Activated naive CD8-positive, alpha-beta T cell treated with anti-CD3 and anti-CD28 coated beads, Interleukin-2, amount 10 ng/mL, durations not matched to agents 7 days and 5 days (primary cell): ENCODE measurements at places on chromosomes 4 and X. TPM values are rescaled to one million over a fixed set of nuclear protein-coding genes. Genes with fewer than 3 reads are reported as not detected.

Gene HTR2C
- not detected for total RNA-seq

Gene PHF8
- total RNA-seq = 46.9 TPM

Gene TBC1D1
- 79.7 TPM for total RNA-seq

Gene PLS3
- not detected for total RNA-seq

Gene RTL9
- not detected for total RNA-seq

DNA sequence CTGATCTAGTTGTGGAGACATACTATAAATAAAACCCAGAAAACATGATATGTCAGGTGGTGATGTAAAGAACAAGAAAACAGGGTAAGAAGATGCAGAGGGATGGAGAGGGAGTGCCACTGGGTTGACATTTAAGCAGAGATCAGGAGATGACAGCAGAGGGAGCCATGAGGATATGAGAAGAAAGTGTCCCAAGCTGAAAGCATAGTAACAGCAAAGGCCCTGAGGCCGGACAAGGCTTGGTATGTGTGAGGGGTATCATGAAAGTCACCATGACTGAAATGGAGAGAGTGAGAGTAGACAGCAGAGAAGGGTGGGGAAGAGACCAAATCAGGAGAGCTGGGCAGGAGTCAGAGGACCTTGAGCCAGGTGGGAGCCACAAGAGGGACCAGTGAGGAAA is 3.4 kb downstream of the GPKOW start:
- peak overlapping the region; percentile 56 for H3K27ac ChIP-seq
- H3K4me3 ChIP-seq = peak overlapping the region; percentile 49
- DNase-seq = no peak

DNA sequence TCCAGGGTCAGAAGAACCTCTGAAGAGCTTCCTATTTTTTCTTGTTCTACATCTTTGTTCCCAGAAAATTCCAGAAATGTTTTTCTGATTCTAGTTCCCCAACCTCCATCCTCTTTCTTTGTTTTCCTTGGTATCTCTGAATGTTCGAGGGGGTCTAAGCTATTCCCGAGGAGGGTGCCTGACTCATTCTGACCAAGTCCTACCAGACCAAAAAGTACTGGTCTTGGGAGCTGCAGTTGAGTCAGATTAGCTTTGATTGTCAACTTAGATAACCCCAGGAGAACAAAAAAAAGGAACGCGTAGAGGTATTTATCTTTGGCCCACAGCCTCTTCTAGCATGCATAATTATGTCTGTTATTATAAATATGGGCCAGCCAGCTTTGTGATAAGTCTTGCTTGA is 12.1 kb upstream of the TENM3 start:
- no peaks in the 10 kb centered on the region for H3K4me1 ChIP-seq
- H3K36me3 ChIP-seq = no peaks in the 10 kb centered on the region
- H3K27me3 ChIP-seq = no peaks in the 10 kb centered on the region
- H3K27ac ChIP-seq = no peak overlapping the region

GRCh38 chr4:103719830-103720207 is at the start of gene TACR3:
Gene TACR3, minus strand, starts transcription at chr4:103719985. Its CDS starts 310 bp downstream, at chr4:103719675.
- H3K36me3 ChIP-seq = no peaks in the 10 kb centered on the region
- H3K27me3 ChIP-seq = peaks cover 20% of the 10 kb centered on the region
- no peak for DNase-seq
- no peaks in the 10 kb centered on the region for H3K4me1 ChIP-seq
- H3K4me3 ChIP-seq = no peak within 1 kb of the TSS

- H3K4me3 ChIP-seq = no peak overlapping the region
- DNase-seq = no peak
- H3K4me1 ChIP-seq = no peaks in the 10 kb centered on the region
- H3K36me3 ChIP-seq = no peaks in the 10 kb centered on the region
Measured at GRCh38 chrX:146994163-146994562, 179.6 kb upstream of the CXorf51A start.

GRCh38 chr4:16154451-16154850 is 70.6 kb upstream of the PROM1 start:
- H3K36me3 ChIP-seq = no peaks in the 10 kb centered on the region
- H3K27ac ChIP-seq = no peak overlapping the region
- H3K27me3 ChIP-seq = no peaks in the 10 kb centered on the region

- no peak overlapping the region for H3K4me3 ChIP-seq
- no peaks in the 10 kb centered on the region for H3K27me3 ChIP-seq
- no peak overlapping the region for H3K27ac ChIP-seq
Measured at GRCh38 chrX:44953734-44954502, 80.9 kb downstream of the KDM6A start.

- no peak overlapping the region for H3K4me3 ChIP-seq
- no peak for DNase-seq
- peaks cover 10% of the 10 kb centered on the region for H3K4me1 ChIP-seq
Measured at GRCh38 chrX:46178763-46179162, 366.5 kb downstream of the ZNF674 start.

DNA sequence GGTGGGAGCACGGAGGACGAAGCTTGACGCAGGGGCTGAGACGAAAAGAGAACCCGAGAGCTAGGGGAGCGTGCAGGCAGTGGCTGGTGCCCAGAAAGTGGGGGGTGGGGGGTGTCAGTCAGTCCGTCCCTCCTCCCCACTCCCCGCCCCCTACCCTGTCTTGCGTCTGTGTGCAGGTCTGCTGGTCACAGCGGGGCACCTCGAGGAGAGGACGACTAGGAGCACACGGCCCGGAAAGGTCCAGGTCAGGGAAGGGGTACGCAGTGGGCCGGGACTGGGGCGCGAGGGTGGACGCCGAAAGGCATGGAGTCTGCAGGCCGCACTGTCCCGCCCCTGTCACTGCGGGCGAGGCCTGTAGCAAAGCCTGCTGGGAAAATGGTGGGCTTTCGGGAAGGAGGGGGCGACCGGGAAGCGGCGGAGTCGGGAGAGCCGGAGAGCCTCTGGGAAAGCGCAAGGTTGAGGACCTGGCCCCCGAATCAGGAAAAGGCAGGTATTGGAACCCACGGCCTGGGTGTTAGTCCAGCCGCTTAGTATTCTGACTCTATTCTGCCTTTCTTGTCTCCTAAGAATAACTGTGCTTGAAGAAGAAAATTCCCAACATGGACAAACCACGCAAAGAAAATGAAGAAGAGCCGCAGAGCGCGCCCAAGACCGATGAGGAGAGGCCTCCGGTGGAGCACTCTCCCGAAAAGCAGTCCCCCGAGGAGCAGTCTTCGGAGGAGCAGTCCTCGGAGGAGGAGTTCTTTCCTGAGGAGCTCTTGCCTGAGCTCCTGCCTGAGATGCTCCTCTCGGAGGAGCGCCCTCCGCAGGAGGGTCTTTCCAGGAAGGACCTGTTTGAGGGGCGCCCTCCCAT is 769 bp downstream of the TCEAL1 start:
- H3K27ac ChIP-seq = peak overlapping the region; percentile 56
- H3K4me1 ChIP-seq = peaks cover 11% of the 10 kb centered on the region
- DNase-seq = peak; percentile 36
- H3K36me3 ChIP-seq = no peaks in the 10 kb centered on the region

DNA sequence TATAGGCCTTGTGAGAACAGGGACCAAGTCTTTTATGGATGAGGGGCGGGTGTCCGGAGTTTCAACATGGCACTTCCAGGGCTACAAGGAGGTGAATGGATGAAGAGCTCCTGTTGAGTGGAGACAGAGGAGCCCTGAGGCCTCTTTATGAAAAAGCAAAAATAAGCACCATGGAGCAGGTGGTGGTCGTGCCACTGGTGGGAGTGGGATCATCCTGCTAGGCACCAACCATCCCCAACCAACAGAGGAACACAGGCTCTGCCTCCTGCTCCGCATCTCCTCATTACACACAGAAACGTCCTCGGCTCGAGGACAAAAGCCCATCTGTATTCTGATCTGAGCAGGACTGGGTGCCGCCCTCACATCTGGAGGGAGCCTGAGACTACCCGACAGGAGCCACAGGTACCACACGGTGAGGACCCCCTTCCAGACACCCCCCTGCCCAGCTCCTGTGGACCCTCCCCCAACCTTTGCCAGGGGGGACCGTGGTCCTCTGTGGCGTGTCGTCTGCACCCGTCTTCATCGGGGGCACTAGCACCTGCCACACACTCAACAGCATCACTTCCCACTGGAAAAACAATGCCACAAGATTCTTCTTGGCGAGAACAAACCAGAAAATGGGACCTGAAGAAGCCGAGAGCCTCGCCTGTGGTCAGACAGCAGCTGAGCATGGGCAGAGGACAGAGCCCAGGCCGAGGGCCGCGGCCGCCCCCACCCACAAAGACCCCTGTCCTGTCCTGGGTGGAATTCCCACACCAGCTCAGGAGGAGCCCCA is 3.9 kb upstream of the PDE6B start:
- DNase-seq = no peak
- H3K4me3 ChIP-seq = no peak overlapping the region
- H3K27me3 ChIP-seq = peaks cover 3% of the 10 kb centered on the region
- no peaks in the 10 kb centered on the region for H3K36me3 ChIP-seq

DNA sequence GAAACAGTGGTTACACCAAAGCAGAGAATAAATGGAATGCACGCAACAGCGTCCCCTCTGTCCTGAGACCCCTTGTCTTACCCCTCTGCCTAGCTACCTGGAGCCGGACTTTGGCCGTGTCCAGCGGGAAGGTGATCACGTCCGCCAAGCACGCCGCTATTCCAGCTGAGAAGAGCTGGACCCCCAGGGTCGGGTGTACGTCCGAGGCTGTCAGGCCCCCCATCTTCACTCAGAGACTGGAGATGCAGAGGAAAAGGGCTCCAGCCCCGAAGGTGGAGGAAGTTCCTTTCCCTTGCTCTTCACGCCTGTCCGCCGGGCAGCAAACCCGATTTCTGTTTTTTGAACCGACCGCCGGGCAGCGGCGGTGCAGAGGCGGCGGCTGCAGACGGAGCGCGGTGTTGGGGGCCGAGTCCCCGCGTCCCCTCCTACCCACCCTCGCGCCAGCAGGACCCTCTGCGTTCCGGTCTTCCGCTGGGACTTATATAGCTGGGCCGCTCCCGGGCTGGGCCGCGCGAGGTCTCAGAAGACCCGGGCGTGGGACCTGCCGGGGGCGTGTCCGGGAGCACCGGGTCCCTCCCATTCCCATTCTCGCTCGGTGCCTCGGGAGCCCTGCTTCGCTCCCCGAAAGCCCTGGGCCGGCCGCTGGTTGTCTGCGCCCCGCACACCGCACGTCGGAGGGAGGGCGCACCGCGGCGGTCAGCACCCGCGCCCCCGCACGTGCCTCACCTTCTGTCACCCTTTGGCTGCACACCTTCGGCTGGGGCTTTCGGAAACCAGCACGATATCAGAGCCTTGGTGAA is at the start of gene UCP1:
Gene UCP1 (minus strand): TSS at position 455 of the 800 bp plus-strand sequence. CDS start 232 bp downstream, at position 223.
- peak; percentile 33 for DNase-seq
- peaks cover 59% of the 10 kb centered on the region for H3K27me3 ChIP-seq
- H3K4me1 ChIP-seq = peaks cover 10% of the 10 kb centered on the region
- peak within 1 kb of the TSS; percentile 60 for H3K4me3 ChIP-seq

DNA sequence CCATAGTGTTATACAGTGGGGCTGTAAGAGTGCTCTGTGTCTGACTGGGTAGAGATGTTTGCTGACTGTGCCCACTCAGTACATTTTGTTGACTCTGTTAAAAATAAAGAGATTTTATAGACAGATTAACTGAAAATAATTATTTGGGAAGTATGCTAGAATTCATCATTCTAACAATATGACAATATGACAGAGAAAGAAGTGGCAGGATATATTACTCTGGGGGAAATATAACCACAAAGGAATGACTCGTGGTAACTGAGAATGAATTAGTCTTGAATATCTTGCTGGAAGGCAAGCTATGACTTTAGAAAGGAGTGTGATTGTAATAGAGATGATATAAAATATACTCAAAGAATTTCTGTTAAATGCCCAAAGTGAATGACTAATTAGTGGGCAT is 46.8 kb downstream of the TMEM165 start:
- no peak for DNase-seq
- H3K4me3 ChIP-seq = no peak overlapping the region
- no peaks in the 10 kb centered on the region for H3K27me3 ChIP-seq
- H3K4me1 ChIP-seq = peaks cover 9% of the 10 kb centered on the region
- no peak overlapping the region for H3K27ac ChIP-seq

- H3K4me1 ChIP-seq = no peaks in the 10 kb centered on the region
- no peak overlapping the region for H3K4me3 ChIP-seq
- DNase-seq = no peak
- H3K27ac ChIP-seq = no peak overlapping the region
- H3K36me3 ChIP-seq = no peaks in the 10 kb centered on the region
- H3K27me3 ChIP-seq = peaks cover 2% of the 10 kb centered on the region
Measured at GRCh38 chr4:169185133-169185956, 85.4 kb downstream of the SH3RF1 start.

DNA sequence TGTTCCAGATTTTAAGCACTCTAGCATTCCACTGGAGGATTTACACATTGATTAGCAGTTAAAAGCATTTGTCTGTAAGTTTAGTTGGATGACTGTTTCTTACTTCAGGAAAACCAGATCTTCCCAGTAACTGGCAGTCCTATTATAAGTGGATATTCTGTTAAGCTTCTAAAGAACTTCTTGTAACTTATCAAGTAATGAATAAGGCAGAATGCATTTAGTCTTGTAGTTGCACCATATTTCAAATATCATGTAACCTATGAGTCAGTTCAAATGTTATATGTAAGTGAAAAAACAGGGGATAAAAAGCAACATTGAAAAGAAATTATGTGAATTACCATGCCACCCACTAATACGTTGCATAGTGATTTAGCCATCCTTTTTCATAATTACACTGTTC is 30.2 kb upstream of the TENM3 start:
- no peaks in the 10 kb centered on the region for H3K4me1 ChIP-seq
- no peak for DNase-seq
- H3K36me3 ChIP-seq = no peaks in the 10 kb centered on the region

DNA sequence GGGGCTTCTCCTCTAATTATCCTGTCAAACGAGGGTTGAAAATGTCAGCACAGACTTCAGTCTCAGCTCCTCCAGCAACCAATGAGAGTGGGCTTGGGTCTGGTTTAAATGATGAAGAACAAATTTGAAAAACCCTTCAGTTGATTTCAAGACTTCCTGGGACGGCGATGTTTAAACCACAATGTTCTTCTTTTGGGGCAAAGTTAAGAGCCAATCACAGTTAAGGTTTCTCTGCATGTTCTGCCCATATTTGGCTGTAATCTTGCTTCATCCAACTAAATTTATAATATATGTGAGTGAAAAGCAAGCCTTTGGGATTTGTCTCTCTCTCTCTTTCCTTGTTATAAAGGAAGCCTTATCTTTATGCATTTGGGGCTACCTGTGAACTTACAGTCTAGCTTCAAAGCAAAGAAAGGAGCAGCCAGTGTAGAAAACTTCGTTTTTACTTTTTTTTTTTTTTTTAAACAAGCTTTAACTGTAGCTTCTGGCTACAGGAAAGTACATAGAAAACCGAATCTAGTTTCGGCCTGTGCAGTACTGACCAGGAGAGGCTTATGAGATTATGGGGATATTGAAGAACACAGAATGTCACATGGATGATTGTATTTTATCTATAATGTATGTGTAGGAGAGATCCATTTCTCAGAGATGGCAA is 46.8 kb upstream of the FAM9C start:
- peaks cover 65% of the 10 kb centered on the region for H3K4me1 ChIP-seq
- no peaks in the 10 kb centered on the region for H3K27me3 ChIP-seq
- no peaks in the 10 kb centered on the region for H3K36me3 ChIP-seq
- peak overlapping the region; percentile 66 for H3K4me3 ChIP-seq

- no peak for DNase-seq
- no peaks in the 10 kb centered on the region for H3K4me1 ChIP-seq
- no peak overlapping the region for H3K27ac ChIP-seq
Measured at GRCh38 chr4:76799140-76799539, 98.8 kb downstream of the SOWAHB start.

GRCh38 chrX:24498181-24498580 is 33.1 kb downstream of the PDK3 start:
- peaks cover 24% of the 10 kb centered on the region for H3K4me1 ChIP-seq
- H3K4me3 ChIP-seq = no peak overlapping the region
- no peaks in the 10 kb centered on the region for H3K27me3 ChIP-seq
- peak overlapping the region; percentile 63 for H3K27ac ChIP-seq
